CD4-positive, alpha-beta T cell treated with Interferon gamma for 1 hour (primary cell): ENCODE measurements at places on chromosomes 11 and 22.

GRCh38 chr22:40331706-40332105 lies 14.6 kb upstream of the ADSL start:
- DNase-seq: no peak

- DNase-seq: no peak
These were observed 32.9 kb downstream of the PPIL2 start for GRCh38 chr22:21698430-21699329.

DNA sequence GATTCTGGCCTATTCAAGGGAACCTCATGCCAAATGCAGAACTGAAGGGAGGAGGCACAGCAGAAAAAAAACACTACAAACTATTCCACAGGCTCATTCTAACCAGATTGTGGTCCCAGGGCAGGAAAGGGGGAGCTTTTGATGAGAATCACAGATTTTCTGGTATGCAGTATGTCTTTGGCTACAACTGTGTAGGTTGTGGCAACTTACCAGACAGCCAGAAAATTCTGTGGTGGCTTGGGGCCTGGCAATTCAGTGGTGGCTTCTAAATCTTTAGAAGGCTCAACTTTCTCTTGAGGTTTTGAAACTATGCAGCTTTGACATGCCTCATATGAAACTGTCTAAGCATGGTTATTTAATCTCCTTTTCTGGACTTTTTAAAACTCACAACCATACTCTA lies 850.8 kb upstream of the CCDC90B start:
- DNase-seq: no peak

DNA sequence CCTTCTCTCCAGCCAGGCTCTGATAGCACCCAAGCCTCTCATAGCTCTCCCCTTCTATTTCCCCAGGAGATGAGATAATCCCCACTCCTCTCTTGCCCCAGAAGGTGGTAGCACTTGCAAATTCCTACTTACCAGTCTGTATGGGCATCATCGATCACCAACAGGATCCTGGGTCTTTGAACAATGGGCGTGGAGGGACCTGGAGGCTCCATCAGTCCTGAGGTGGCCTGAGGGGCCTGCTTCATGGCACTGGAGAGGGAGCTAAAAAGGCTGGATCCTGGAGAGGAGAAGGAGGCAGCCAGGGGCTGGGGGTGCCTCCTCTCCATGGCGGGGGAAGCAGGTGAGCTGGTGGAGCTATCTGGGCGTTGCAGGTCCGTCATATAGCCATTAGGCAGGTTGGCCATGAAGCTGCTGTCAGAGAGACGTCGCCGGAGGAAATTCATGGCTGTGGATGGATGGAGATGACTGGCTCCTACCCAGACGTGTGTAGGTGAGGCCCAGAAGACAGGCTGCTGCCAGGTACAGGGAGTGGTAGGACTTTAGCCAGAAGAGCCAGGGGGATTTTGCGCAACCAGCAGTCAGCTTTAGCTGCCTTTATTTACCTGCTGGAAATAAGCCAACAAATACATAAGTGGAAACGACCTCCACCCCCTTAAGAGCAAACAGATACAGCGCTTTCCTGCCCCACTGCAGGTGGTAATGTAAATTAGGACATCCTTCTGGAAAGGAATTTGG lies 51.8 kb downstream of the SYN3 start:
- no peak for DNase-seq

DNA sequence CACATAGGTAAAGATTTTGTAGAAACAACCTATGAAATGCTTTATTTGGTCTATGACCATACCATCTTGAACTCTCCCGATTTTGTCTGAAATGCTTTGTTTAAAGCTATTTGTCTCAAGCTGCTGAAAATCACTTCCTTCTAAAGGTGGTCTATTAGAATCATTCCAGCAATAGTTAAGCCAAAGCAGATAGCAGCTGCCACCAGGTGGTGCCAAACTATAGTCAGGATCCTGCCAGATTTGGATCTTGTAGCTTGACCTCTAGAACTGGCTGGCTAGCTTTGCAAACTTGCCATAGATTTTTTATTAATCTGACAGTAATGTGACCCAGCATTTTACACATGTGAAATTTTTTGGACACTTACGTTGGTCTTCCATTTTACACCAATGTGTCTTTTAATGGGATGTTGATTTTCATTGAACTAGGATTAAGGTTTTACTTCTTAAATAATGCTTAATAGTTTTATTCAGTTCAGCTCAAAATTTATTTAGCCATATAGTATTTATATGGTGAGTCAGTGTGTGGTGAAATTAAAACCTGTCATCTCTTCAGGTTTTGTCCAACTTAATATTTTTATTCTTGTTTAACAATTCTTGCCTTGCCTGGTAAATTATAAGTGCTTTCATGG lies 19.7 kb downstream of the CTR9 start:
- DNase-seq: no peak

DNA sequence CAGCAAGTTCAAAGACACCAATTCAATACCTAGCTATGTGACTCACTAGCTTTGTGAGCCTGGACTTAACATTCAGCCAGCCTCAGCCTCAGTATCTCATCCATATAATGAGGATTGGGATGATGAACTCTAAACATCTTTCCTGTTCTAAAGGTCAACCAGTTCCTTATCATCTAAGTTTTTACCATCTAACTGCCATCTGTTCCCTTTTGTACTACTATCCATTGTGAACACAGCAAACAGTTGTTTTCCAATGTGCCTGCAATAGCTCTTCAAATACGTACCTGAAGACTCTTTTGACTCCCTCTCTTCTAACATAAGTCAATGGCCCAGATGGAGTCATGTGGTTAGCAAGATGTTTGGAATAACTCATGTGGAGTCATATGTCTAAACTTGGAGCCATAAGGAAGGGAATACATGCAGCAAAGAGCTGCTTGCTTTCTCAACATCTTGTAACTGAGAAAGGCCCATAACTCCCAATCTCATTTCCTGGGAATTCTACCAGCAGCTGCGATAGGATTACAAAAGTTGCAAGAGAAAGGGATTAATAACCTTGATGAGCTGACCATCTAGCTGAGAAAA lies 19.4 kb downstream of the SYTL2 start:
- no peak for DNase-seq

GRCh38 chr11:43819926-43820325 lies 60.7 kb upstream of the ALKBH3 start:
- no peak for DNase-seq

GRCh38 chr11:35313066-35313759 lies 106.1 kb downstream of the SLC1A2 start:
- peak; percentile 39 for DNase-seq

DNA sequence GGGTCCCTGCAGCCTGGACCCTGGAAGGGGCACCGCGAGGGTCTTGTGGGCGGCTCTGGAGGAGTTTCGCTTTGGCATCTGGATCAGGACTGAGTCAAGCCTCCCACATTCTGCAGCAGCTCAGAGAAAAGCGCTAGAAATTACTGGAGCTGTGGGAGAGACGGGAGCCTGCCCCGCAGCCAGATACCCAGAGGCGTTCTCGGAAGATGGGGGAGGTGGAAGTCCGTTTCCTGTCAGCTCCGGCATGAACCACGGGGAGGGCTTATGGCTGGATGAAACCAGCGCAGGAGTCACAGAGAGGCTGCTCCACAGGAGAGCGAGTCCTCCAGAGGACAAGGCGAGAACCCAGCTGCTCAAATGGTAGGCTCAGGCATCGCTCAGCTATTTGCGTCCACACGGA lies 379.3 kb downstream of the OPCML start:
- no peak for DNase-seq

GRCh38 chr22:17916226-17916889 lies 108.0 kb downstream of the MICAL3 start:
- DNase-seq: no peak

GRCh38 chr11:132671851-132672370 lies 860.4 kb downstream of the OPCML start:
- DNase-seq: no peak

- DNase-seq: peak; percentile 50
These were observed 8.3 kb downstream of the TBC1D22A start for GRCh38 chr22:46770726-46771125.

DNA sequence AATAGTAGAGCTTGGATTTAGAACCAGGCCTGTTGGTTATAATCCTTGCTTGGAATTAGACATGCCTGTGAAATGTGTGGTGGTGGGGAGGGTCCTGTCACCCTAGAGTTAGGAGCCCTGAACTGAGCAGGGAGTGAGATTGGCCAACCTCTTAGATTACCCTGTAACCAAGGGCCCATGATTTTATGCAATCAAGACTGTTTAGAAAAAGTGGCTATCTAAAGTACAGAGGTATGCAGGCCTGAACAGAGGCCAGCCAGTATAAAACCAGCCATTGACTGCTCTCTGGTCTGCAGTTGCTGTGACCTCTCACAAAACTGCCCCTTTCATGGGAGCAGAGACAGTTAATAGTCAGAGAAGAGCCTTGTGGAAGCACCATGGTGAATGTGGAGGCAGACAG lies 36.2 kb downstream of the SERPINH1 start:
- no peak for DNase-seq

DNA sequence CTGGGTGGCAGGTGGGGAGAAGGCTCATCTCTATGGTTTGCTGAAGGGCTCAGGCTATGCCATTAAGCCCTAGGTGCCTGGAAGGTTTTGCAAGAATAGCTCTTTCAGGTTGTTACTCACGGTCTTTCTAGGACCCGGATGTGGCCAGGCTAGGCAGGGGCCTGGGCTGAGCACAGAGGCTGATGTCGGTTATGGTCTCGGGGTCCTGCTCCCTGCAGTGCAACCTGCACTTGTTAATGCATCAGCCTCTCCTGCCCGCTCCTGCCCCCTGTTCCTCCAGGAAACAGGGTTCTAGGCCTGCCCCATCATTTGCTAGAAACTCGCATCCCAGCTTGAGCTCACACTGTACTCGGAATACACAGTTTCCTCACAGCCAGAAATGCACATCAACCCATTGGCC lies 79.1 kb upstream of the SLC22A12 start:
- no peak for DNase-seq

DNA sequence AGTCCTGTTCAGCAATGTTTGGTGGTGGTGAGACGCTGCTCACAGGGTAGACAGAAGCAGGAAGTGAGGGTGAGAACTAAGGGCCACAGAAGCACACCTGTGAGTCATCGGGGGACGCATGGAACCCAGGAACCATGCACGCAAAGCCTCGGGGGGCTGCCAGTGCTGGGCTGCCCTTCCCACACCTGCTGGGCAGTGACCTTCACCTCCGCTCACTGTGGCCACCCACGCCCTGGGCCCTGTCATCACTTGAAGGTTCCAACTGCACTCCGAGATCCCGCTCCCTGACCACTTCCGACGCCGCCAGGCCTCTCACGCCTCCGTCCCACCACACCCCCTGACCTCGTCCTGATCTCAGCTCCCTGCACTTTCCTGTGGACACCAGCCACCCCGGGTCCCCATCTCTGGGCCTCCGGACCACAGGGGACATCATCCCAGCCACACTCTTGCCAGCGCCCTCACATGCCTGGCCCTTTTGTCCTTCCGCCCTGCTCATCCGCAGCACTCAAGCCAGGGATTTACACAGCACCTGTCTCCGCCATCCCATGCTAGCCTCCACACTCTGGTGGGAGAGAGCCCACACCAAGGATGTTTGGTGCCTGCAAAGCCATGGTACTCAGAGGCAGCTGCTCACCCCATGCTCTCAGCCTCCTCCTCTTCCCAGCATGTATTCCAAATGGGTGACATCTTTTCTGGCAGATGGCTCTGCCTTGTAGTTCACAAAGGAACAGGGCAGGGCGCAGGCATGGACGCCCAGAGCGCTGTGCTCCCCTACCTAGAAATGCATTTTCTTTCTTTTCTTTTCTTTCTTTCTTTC lies 23.1 kb upstream of the ATXN10 start:
- no peak for DNase-seq

DNA sequence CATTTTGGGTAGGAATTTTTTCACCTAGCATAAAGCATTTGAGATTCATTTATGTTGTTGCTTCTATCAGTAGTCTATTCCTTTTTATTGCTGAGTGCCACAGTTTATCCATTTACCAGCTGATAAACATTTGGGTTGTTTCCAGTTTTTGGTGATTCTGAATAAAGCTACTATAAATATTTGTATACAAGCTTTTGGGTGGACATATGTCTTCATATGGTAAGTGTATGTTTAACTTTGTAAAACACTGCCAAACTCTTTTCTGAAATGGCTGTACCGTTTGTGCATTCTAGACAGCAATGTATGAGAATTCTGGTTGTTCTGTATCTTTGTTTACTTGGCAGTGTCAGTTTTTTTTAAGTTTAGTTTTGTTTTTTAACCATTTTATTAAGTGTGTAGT lies 16.9 kb downstream of the USP47 start:
- no peak for DNase-seq

DNA sequence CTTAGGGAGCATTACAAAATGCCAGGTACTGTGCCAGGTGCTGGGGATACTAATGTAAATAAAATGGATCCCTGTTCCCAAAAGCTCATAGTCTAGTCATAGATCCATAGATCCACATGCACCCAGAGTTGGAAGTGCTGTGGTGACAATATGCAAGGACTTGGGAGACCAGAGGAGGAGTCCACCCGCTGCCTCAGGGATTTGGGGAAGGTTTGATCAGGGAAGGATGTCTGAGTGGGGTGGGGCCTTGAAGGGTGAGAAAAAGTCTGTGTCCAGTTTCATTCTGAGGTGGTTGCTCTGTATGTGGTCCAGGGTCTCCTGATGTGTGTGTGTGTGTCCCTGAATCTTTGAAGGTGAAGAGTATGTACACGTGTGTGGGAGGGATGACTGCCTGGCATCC lies 9.2 kb downstream of the SOX10 start:
- DNase-seq: no peak

- DNase-seq: no peak
These were observed 4.4 kb upstream of the FBXO3 start for GRCh38 chr11:33778675-33779074.

DNA sequence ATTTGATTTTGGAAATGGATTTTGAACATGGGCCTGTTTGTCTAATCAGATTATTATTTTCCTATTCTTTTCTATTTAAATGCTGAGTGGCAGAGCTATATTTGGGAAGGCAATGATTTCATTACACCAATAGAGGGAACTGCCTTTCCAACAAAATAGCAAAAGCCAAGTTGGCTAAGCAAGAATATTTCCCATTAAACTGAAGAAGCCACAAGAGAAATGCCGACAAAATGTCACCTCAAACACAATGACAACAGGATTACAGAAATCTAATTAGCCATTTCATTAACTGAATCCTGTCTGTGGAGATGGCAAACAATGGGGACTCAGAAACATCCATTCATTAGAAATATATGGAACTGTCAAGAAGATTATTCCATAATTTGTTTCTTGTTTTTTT lies 1593.1 kb upstream of the RAG2 start:
- DNase-seq: no peak

DNA sequence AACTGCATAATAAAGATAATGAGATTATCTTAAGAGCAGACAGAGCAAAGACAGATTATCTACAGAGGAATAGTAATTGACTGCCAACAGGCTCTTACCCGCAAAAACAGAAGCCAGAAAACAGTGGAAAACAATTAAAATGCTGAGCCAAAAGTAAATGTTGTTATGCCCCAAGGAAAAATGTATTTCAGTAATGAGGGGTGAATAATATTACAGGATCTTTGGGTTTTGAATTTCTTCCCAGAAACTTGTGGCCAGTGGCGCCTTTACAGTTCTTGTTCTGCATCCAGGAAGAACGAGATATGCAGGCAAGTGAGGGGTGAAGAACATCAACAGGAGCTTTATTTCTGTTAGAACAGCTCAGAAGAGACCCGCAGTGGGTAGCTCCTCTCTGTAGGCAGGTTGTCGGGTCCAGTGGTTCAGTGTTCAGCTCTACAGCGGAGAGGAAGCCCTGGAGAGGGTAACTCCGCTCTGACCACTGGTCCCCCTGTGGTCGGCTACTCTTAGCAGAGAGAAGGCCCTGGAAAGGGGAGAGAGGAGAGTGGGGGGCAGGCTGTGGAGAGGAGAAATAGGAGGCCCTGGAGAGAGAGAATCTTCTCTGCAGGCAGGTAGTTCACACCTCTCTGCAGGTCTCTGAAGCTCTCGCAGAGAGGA lies 51.8 kb upstream of the SC5D start:
- DNase-seq: no peak
